ENCODE measurements at places on chromosomes 13 and 19.
A peak's percentile ranks its signal among the peaks of the same experiment; 100 is the strongest.

- DNase-seq = no peak
Measured at GRCh38 chr13:39210961-39211534, 172.8 kb downstream of the NHLRC3 start.

DNA sequence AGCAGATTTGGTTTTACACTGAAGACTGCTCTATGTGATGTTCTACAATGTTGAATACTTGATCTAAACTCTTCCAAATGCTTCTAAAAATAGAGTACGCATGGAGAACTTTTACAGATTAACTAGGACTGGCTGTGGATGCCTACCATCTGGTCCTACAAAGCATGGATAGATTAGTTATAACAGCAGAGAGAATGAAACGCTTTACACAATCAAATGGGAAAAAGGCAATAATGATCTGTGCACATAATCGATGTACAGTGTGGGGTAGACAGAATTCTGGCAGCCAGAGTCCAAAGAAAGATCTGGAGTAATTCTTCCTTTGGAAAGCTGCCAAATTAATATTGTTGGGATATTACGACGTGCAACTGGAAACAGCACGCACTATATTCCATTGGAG lies 1885.5 kb upstream of the PRR20A start:
- DNase-seq = no peak

DNA sequence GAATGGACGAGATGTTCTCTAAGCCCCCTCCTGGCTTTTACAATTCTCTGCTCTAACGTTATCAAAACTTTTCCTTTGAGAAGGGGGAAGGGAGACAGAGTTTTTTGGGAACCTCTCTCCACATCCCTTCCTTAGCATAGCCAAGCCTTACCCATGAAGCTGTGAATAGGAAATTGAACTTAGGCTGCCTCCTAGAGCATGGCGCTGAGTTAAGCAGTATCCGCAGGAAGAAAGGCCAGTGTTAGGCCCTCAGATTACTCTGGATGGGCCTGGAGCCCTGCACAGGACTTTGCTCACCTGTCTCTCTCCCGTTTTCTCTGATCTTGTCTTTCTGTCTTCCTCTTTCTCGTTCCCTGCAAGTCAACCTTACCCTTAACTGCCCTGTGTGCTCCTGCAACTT lies 39.6 kb downstream of the CYP2B6 start:
- no peak for DNase-seq

DNA sequence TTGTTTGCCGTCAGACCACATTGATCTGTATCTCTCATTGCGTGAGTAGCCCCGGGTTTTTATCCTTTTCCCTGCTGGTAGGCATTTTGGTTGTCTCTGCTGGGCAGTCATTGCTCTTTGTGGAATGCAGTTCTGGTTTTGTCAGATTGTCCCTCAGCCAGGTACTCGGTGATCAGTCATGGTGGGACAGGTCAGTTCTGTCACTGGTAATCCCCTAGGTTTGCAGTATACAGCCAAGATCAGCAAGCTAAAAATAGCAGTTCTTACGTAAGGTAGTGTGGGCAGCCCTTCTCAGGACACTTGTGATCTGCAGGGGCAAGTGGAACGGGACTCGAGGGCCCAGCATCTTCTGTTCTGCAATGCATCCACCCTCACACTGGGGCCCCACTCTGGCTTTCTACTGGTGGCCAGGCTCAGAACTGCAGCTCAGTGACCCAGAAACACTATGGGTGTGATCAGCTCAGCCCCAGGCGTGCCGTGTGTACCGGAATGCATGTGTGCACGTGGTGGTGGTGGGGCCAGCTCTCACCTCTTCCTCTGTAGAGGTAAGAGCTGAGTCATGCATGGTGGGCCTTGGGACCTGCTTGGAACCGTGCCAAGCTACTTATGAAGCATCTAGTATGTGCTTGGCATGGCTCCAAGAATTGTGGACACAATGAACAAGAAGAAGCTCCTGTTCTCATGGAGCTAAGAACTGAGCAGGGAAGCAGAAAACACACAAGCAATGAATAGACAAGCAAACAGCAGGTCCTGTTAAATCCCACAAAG lies 6.3 kb downstream of the PLEKHF1 start:
- peak; percentile 1 for DNase-seq

DNA sequence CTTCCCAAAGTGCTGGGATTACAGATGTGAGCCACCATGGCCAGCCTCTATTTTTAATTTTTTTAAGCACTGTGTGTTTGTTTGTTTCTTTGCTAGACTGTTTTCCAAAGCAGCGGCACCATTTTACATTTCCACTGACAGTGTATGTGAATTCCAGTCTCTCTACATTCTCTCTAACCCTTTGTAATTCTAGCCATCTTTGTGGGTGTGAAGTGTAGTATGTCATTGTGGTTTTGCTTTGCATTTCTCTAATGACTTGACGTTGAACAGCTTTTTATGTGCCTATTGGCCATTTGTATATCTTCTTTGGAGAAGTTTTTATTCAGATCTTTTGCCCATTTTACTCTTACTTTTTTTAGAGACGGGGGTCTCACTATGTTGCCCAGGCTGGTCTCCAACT lies 11.6 kb downstream of the PNPLA6 start:
- DNase-seq = no peak

DNA sequence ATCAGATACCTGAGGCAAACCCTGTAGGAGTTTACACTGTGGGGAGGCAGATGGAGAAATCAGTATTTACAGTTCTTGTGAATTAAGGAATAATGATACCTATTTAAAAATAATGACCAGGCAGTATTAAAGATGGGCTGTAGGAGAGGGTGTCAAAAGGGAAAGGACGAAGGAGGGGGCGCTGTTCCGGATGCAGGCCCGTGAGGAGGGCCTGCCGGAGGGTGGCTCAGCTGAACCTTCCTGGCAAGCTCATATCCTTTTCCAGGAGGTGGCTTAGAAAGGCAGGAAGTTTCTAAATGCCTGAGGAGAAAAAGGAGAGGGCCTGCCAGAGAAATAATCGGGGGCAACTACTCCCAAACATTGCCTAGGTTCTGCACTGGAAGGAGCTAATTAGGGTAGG lies 46.6 kb downstream of the MBNL2 start:
- no peak for DNase-seq

- DNase-seq = no peak
Measured at GRCh38 chr19:1097810-1098176, 2.6 kb upstream of the POLR2E start.

DNA sequence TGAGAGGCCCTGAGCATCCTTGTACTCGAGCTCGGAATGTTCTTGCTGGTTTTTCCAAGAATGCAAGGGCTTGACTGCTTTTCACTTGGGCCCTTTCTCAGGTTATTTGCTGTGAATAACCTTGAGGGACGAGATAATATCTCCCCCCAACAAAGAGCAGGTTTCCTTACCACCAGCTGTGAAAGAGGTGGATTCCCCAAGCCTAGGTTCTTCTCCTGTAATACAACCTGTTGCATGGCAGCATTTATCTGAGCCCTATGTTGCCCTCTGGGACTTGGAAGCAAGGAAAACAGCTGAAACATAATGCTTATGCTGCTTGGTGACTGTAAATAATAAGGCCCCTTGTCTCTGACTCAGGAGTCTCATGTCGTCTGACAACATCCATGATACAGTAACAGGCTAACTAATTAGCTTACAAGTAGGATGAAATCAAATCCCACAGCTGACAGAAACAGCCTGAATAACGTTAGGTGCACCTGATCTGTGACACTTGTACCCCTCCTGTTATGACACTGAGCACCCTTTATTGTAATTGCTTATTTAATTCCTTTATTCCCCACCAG lies 43.6 kb upstream of the RCBTB2 start:
- DNase-seq = no peak

GRCh38 chr13:93955904-93956303 lies 523.6 kb downstream of the DCT start:
- peak; percentile 32 for DNase-seq

GRCh38 chr19:16274447-16274846 lies 50.2 kb upstream of the KLF2 start:
- no peak for DNase-seq

GRCh38 chr13:97431171-97431764 lies 2.7 kb upstream of the RAP2A start:
- DNase-seq = peak; percentile 45

DNA sequence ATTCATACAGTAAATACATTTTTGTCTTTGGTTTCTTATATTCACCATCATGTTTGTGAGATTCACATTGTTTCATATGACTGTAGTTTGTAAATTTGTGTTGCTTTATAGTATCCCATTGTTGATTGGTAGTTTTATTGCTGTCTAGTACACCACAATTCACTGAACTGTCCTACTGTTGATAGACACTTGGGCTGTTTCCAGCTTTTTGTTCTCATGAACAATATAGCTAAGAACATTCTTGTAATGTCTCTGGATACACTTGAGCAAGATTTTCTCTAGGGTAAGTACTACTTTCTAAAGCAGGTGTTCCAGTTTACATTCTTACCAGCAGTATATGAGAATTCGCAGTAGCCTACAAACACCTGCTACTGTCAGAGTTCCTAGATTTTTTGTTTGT lies 37.8 kb downstream of the SKA3 start:
- DNase-seq = peak; percentile 6

DNA sequence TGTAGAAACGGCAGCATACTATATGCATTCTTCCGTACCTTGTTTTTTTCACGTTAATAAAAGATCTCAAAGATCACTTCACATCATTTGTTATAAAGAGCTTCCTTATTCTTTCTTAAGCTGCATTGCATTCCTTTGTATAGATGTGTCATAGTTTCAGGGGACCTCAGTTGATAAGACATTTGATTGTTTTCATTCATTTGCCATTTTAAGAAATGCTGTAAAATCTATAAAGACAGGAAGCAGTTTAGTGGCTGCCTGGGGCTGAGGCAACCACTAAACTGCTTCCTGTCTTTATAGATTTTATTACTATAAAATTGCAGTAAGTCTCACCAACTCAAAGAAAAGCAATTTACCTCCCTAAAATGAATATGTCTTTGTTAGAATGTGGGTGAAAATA lies 59.4 kb downstream of the ZDHHC20 start:
- DNase-seq = no peak

GRCh38 chr19:19110410-19111135 lies 27.7 kb downstream of the TMEM161A start:
- DNase-seq = no peak

DNA sequence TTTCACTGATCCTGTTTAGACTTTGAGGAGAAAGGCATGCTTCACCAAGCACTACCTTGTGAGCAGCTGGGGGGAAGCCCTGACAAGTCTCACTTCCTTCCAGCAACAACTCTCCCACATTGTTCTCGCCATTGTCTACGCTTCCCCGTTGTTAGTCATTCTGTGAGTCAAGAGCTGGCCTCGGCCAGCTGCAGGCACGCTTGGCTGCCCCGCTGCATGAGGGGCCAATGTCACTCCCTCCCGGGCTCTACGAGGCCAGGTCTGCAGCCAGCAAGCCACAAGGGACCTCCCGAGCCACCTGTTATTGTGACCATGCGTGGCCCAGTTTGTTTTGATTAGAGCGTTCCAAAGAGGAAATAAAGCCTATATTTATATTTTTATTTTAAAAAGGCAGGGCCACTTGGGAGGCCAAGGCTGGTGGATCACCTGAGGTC lies 220.9 kb downstream of the FOXO1 start:
- peak; percentile 15 for DNase-seq

DNA sequence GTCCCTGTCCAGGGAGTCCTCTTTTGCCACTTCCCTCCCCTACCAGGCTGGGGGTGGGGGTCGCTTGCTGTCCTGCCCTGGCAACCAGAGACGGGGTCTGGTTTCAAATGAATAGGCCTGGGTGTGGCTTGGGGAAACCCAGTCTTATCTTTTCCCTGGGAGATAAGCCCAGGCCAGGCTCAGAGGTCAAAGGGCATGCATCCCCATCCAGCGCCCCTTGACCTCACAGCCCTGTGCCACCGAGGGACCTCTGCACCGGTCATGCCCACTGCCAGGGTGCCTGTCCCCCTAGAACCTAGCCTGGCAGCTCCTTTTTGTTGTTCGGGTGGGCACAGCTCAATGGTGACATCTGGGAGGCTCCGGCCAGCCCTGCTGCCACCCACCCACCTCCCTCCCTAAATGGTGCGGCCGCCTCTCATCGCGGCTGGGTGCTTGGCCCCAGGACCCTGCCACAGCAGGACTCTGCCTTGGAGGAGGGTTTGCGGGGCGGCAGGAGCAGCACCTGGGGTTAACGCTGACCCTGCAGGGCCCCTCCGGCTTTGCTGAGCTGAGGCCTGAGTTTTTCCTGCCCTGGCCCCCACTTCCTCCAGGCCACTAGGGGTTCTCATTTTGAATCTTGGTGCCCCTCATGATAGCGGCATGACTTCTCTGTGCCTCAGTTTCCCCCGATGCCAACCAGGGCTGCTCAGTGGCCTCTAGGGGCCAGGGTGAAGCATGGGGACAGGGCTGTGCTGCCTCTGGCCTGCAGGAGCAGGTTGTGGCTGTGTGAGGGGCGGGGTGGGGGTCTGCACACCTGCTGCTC lies 2.9 kb upstream of the CERS1 start:
- no peak for DNase-seq

DNA sequence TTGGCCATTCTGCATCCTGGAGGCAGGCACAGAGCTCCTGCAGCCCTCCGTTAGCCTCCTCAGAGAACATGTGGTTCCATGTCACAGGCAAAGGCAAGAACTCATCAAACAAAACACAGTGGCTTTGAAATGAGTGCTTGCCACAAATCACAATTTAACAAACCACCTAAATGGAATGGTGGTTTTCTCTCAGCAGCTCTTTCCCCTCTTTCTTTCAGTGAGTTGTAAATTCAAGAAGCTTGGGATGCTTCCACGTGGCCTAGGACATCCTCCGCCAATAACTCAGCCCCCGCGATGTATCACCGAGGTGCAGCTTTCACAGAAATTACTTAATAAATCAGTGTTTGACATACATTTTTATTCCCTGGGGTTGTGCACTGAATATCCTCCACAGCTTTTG lies 65.4 kb upstream of the RFC3 start:
- no peak for DNase-seq

GRCh38 chr19:21317821-21318220 lies 11.4 kb downstream of the ZNF708 start:
- DNase-seq = no peak
